ENCODE measurements at places on chromosomes 11 and 22.

DNA sequence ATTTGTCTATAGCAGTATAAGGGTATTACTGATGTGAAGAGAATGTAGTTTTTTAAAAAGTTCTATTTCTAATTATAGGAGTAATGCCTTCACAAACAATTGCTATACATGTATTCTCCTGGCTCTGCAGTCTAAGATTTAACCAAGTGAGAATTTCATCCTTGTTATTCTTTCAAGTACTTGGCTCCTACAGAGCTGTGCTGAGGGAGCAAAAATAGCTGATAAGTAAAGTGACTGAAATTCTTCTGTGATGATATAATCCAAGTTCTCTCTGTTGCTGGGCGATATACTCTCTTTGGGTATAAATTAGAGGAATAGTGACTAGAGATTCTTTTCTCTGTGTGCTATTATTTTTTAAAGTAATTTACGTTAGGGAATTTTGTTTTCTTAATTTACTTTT, 68.0 kb downstream of the PGR start:
- no peak for DNase-seq

DNA sequence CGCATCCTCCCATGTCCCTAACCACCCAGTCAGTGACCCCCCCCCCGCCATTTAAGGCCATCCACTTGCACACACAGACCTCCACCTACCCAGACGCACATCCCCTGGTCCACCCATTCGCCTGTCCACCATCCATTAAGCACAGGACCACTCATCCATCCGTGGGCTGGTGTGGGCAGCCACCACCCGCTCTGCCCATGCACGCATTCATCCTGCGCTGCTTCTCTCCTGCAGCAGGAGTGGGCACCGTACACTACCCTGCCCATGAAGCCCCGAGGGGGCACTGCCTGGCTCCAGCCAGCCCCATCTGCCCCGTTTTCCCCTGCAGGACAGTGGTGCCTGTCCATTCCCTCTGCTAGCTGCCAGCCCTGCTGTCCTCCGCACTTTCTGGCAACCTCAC, 3.9 kb upstream of the SLC16A8 start:
- DNase-seq, result no peak

DNA sequence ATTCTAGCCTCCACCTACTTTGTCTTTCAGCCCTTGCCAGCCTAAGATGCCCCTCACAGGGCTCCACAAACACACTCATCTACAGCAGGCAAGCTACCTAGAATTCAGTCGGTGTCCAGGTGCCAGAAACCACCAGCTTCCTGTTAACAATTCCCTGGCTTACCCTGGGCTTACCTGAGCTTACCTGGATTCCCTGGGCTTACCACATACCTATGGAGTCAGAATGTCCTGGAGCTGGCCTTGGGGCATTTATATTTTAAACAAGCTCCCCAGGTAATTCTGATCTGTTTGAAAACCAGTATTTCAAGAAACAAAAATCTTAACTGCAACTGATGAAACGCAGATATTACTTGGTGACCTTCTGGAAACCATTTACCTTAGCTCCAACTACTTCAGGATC, 123.6 kb downstream of the SLC1A2 start:
- DNase-seq, result no peak

GRCh38 chr11:92384802-92385201, 160.2 kb downstream of the FAT3 start:
- DNase-seq, result no peak

DNA sequence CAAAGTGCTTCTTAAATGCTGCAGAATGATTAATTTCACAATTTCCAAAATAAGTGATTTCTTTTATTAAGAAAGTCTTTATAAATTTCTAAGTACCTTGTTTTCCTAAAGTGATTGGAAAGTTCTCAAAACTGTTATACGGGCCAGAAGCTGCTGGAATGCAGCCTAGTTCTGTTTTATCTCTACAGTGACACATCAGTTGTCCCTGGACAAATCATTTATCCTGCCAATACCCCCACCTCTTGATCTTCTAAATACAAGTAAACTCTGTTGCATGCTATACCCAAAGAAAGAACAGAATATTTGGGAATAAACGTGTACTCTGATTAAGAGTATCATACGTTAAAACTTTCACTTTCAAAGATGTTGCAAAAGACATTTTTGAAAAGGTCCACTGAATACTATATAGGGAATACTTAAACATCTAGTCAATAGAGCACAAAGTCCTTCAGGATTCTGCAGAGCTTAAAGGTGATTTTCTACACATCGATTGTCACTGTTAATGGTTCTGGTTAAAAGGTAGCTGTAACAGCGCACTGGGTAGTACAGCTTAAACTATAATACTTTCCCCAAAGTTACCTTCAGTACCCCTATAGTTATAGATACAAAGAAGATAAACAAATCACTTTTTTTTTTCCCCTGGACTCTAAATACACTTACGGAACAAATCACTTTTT, 92.1 kb upstream of the APOA1 start:
- no peak for DNase-seq

- no peak for DNase-seq
Measured at GRCh38 chr11:117979481-117980211, 6.5 kb upstream of the IL10RA start.

DNA sequence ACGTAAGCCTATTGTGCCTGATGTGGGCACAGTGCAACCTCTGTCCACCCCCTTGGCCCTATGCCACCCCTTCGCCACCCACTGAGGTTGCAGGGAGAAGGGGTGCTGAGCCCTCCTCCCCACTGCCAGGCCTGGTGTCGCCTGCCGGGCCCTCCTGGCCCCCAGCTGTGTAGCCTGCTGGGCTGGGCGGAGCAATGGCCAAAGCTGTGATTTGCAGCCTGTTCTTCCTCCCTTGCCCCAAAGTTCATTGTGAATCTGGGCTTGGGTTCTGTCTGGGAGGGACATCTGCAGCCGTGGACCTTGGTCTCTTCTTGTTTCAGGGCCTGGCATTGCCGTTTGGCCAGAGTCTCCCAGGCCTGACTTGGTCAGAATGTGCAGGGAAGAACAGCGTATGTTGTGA, 121.9 kb downstream of the PKNOX2 start:
- DNase-seq, result no peak

DNA sequence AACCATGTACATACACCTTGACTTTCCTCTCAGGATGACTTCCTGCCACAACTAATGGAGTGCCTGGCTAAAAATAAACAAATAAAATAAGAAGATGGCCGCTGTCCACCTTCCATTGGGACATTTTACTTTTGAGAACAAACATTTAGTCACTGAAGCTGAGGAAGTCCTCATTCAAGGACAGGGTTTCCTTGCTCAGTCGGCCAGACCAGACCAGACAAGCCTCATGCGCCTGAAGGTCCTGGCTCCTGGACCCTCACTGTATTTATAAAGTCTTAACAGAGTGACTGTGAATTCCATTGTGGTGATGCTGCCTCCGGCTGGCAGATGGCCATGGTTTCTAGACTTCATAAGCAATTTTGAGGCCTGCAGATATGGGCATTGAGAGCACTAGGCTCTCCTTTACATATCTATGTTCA, 114.5 kb downstream of the MAML2 start:
- no peak for DNase-seq

DNA sequence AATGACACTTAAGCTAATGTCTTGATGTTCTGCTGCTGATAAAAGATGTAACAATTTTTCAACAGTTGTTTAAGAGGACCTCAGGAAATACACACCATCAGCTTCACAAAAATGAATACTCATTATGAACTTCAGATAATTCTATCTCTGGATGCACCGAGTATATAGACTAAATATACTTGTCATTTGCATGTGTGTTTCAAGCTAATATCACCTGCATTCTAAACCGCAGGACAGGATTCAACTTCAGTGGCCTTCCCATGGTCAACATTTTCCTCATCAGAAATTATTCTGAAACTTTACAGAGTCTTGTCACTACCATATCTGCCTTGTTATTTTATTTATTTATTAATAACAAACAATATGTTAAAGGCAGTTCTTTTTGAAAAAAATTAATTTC, 717.0 kb upstream of the CCDC179 start:
- DNase-seq, result no peak

DNA sequence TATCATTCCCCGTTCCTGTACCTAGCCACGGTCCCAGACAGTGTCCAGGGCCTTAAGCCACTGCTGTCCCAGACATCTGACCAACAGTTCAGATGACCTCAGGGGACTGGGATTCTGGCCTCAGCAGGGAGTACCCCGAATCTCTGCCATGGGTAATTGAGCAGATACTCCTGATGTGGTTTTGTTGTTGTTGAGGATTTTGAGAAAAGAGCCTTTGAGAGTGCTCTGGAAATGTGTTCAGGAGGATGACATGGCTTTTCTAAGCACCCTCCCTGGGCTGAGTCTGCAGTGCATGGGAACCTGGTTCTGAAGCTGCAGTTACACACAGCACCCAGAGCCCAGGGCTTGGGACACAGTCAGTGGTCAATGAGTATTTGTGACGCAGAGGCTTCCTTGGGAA, 30.4 kb downstream of the ADAMTS15 start:
- DNase-seq, result no peak

GRCh38 chr11:15159085-15159484, 44.4 kb downstream of the INSC start:
- DNase-seq, result no peak

Measured in T-helper 1 cell (primary cell).